Right renal cortex interstitium (tissue), 3 donors: ENCODE measurements at places on chromosomes 13 and 19.

- DNase-seq = no peak
Observed at GRCh38 chr13:102401766-102402165, at the start of gene FGF14. Gene FGF14 (minus strand): TSS chr13:102402048.

- DNase-seq = no peak
Observed at GRCh38 chr13:48502601-48503319, 30.1 kb downstream of the RCBTB2 start.

DNA sequence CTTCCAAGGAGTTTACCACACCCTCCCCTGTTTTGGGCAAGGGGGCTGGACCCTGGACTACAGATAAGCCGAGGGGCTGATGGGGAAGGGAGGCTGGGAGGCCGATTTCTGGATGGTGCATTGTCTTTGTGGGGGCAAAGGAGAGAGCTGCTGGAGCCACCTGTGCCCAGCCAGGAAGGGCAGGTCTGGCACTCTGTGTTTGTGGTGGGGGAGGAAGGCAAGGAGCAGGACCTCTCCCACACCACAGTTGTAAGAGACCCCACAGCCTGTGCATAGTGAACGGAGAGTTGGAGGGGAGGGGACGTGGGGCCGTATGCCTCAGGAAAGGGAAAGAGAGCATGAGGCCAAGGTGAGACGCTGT, 16.0 kb upstream of the PRR19 start:
- no peak for DNase-seq

DNA sequence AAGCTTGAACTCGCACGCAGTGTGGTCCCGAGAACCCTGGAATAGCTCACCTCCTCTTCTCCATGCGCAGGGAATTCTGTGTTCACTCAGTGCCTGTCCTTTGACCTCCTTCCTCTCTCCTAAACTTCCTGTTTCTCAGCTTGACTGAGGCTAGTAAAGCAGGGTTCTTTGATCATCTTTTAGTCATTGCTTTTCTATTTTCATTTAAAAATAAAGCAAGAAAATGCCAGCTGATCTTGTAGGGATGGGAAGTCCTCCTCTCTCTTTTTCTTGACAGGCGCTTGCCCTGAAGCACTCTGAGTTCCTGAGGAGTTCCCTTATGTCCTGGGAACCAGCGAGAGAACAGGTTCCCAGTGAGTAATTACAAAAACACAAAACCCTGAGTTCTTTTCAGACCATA, 62.8 kb downstream of the ARHGEF7 start:
- DNase-seq = no peak

DNA sequence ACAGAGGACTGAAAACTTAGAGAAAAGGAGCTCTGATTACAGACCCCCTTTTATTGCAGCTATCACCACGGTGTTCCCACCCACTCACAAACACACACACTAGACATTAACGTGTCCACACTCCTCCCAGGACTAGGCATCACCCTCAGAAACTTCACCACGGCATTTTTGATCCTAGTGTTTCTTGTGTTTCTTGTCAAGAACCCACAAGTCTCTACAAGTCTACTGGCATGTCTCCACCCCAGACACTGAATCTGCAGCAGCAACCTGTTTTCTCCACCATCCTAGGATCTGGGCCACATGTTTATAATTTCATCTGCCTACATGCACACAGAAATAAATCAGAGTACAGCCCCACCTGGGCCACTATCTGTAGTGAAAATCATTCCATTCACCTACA, 4.3 kb downstream of the ZNF486 start:
- no peak for DNase-seq

DNA sequence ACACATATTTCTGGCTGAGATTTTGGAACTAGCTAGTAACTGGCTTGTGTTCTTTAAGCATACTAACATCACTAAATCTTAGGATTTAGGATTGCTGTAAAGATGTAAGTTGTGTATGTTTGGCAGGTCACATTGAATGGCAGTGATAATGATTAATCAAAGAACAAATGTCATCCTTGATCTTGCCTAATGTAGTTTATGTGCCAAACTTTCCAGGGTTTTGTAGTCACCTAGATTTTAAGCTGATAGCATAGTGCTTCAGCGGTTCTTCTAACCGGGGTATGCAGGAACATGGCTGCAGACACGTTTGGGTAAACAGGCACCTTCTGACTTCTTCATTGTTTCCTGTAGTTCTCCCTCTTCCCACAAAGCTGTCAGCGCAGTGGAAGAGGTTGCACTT, 9.7 kb downstream of the CLN5 start:
- DNase-seq = no peak

DNA sequence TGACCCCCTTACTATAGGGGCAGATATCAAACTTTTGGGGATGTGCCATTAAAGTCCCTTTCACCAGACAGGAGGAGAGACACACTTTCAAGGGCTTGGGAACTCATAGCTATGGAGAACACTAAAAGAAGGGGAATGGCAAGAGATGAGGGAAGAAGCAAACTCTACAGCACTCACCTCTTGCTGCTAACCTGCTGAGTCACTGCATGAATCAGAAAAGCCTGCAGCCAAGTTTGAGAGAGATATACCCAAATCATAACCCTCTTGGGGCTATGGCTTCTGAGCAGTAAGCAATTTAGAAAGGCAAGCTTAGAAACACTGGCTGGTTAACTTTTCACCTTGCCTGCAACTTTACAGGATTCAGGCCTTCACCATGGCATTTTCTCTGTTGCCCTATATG, 1028.0 kb downstream of the UQCRFS1 start:
- DNase-seq = no peak

DNA sequence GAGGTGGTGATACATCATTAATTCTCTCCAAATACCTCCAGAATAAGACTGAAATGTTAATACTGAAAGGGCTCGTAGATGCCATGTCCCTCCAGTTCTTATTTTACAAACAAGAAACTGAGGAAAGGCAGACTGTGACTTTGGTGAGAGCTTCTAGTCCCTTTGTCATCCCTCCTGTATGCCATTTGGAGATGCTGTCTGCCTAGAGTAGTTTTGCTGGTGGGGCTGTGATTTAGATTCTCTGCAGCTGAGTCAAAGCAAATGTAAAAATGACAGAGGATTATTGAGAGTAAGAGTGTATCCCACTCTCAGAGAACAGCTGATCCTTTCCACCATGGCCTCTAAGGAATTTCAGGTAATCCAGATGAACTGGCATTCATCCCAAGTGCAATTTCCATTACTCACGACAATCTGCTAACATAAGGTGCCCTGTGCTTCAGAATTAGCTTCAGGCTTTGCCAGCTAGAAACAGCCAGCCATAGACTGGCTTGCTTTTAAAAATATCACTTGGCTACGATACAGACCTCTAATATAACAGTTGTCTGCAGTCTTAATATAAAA, 16.8 kb downstream of the PABPC3 start:
- no peak for DNase-seq

GRCh38 chr19:45886427-45887199, 672 bp upstream of the IRF2BP1 start:
- peak; percentile 88 for DNase-seq

GRCh38 chr13:113187263-113187669, 21.2 kb downstream of the PCID2 start:
- DNase-seq = no peak

DNA sequence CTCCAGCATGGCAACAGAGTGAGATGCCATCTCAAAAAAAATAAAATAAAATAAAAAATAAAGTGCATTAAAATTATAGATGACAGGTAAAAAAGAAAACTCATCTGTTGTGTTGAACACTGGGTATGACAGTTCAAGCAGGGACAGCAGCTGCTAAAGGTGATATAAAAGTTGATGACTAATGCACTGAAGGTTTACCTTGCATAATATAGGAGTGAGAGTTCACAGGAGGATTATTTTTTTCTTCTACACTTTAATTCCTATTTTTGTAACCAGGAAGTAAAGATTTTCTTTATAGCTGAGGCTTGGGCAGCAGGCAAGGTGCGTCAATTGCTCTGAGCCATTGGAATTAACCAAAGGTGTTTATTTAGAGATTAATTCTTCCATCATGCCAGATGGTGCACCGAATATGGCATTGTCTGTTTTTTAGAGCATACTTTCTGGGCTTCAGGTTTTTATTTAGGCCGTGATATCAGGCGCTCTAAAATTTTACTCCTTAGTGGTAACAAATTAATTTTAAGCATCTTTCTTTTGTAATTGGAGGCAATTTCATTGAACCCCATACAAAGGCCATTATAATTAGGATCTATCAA, 337.0 kb upstream of the SLC10A2 start:
- DNase-seq = no peak

DNA sequence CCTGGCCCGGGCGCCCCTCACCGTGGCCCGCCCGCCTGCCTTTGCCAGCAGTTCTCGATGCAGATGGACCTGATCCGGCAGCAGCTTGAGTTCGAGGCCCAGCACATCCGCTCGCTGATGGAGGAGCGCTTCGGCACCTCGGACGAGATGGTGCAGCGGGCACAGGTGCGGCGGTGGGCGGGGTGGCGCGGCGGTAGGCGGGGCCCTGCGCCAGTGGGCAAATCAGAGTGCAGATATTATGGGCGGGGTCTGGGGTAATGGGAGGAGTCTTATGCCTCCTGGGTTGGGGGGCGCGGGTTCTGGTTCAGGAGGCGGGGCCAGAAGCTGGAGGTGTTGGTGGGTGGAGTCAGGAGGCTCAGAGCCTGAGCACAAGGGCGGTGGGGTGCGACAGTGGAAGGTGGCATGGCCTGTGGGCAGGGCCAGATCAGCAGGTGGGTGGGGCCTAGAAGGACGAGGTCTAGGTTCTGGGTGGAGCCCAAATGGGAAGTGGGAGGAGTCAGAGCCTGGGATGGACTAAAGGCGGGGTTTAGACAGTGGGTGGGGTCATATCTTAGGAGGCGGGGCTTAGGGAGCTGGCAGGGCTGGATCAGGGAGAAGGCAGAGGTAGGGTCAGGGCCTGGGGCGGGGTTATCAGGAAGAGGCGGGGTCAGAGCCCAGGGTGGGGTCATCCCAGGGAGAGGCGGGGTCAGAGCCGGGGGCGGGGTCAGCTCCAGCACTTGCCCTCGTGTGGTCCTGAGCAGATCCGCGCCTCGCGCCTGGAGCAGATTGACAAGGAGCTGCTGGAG, 5.6 kb downstream of the APC2 start:
- DNase-seq = no peak

DNA sequence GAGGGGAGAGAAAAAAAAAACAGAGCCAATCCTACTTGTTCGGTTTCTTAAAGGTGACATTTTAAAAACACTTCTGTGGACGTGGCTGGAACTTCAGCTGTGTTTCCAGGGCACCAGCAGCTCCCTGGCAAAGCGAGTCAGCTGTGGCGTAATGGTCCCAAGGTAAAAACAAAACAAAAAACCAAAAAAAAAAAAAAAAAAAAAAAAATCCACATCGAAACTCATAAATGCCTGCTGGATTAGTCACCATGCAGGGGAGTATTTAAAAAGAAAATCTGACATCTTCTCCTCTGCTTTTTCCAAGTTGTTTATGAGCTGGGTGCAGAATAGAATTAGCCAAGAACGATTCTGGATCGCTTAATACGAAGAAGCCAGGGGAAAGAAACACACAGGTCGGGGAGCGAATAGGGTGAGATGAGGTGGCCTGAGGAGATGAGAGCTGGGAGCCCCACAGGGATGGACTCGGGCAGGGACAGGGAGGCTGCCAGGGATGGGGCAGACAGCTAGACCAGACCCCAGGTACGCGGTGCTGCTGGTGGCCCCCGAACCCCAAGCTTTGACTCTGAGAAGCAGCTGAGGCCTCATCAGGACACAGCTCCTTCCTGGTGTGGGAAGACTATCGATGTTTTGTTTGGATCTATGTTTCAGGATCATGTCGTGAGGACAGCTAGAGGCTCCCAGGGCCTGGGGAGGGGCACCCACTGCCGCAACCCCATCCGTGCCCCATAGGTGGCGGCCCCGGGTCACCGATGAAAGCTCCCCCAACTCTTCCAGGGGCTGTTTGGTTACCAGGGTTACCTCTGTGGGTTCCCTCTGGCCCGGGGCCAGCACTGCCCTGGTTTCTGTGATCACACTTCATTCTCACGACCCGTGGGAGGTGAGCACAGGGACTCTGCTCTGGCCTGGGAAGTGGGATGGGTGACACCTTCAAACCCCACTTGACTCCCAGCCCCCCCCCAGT, 3.1 kb upstream of the CTXN1 start:
- no peak for DNase-seq

GRCh38 chr19:11624069-11624463, 26.8 kb downstream of the ZNF627 start:
- no peak for DNase-seq

DNA sequence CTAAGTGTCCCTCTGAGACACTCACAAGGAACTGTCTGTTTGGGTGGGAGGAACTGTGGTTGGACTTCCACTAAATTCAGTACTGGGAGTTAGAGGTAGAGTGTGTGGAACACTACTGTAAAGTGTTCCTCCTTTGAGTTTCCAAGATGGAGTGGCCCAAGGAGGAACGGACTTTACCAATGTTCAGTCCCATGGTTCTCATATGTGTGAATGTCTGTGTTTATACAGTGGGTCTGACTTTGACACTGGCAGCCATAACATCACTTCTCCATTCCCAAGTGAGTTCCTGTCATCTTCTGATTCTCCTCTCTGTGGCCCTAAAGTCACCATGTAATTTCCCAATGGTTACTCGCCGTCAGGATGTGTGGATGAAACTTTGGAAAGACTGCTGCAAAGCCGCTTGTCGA, 136.8 kb upstream of the SERP2 start:
- no peak for DNase-seq

DNA sequence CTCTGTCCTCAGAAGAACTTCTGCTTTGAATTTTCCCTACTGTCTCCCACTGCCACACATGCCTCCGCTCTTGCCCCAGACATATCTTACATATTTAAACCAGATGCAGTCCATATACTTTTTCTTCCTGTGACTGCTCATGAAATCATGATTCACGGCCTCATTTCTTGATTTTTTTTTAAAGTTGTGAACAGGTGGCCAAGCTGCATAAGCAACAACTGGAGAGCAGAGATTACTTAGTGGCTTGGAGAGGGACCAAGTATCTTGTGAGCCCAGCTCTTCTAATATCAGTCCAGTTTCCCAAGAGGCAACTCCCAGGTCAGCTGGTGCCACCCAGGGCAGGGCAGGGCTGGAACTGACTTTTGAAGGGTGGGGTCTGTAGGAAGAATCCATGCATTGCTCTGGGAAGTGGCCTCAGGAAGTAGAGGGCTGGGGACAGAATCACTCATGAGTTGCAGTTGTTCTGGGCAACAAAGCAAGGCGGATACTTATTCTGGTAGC, 152.4 kb downstream of the LMO7 start:
- DNase-seq = no peak

- no peak for DNase-seq
Observed at GRCh38 chr13:61908906-61909615, 493.4 kb upstream of the PCDH20 start.

DNA sequence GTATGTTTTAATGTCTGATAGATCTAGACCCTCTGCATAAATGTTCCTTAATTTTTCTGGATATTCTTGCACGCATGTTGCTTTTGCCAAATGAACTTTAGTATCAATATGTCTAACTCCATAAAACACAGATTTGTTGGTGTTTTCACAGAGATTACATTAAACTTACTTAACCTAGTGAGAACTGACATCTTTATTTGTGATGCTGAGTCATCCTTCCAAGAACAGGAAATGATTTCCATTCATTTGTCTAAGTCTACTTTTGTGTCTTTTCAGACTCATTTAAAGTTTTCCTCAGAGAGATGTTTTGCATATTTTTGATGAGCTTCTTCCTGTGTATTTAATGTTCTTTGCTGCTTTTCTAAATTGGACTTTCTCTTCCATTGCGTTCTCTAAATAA, 184.0 kb downstream of the SLC7A1 start:
- no peak for DNase-seq
